Kidney (tissue), 22 donors: ENCODE measurements at places on chromosomes 1 and 21. TPM values are rescaled to one million over a fixed set of nuclear protein-coding genes. Genes with fewer than 3 reads are reported as not detected.

Gene MATN1
- 0.13 TPM for total RNA-seq

Gene LRRC38
- total RNA-seq, result not detected

Gene ENAH
- 42.3 TPM for total RNA-seq

Gene KCND3
- total RNA-seq, result 12.6 TPM

Gene ACTN2
- total RNA-seq, result 0.60 TPM

Gene UTS2
- 0.72 TPM for total RNA-seq

Gene PTGS2
- 2.7 TPM for total RNA-seq

Gene DNAI4
- total RNA-seq, result 26.8 TPM

Gene TPTE
- not detected for total RNA-seq

Gene SMYD3
- total RNA-seq, result 23.9 TPM

Gene CLCA1
- total RNA-seq, result not detected
